ENCODE measurements at places on chromosomes 4 and X.

DNA sequence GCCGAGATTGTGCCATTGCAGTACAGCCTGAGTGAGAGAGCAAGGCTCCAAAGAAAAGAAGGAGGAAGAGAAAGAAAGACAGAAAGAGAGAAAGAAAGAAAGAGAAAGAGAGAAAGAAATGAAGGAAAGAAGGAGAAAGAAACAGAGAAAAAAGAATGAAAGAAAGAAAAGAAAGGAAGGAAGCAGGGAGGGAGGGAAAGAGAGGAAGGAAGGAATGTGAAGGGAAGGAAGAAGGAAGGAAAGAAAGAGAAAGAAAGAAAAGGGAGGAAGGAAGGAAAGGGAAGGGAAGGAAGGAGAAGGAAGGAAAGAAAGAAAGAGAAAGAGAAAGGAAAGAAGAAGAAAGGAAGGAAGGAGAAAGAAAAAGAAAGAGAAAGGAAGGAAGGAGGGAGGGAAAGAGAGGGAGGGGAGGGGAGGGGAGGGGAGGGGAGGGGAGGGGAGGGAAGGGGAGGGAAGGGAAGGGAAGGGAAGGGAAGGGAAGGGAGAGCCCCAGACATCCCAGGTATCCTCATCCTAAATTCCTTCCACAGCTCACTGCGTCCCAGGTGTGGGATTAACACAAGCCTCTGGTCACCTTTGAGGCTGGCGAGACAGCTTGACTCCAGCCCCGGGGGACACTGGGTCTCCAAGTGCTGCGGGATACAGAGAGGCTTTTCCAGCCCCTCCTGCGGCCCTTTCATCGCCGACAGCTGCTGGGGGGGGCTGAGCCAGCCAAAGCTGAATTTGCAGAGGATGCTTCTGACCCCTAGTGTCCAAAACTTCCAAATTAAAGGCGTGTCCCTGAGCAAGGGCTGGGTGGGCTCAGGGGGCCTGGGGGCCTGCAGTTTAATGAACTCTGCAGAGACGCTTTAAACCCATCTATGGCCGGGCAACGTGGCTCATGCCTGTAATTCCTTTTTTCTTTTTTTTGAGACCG lies 24.2 kb upstream of the CSF2RA start:
- no peak for DNase-seq

DNA sequence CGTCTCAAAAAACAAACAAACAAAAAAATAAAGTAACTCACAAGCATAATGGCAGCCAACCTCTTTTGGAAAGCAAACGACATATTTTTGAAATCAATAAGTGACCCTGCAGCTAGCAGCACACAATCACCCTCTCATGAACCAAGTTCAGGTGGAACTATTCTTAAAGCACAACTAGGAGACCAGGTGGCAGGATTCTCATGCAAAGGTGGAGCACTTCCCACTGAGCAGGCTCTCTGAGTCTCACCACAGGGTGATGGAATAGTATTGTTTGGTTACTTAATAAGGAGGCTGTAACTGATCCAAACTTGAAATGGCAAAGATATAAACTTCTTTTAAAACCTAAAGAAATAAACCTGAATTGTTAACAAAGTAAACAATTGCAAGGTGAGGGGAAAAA lies 1293.1 kb downstream of the PCDH19 start:
- DNase-seq = no peak

- peak; percentile 32 for DNase-seq
Observed at GRCh38 chrX:1323315-1323714, 13.3 kb upstream of the IL3RA start.

DNA sequence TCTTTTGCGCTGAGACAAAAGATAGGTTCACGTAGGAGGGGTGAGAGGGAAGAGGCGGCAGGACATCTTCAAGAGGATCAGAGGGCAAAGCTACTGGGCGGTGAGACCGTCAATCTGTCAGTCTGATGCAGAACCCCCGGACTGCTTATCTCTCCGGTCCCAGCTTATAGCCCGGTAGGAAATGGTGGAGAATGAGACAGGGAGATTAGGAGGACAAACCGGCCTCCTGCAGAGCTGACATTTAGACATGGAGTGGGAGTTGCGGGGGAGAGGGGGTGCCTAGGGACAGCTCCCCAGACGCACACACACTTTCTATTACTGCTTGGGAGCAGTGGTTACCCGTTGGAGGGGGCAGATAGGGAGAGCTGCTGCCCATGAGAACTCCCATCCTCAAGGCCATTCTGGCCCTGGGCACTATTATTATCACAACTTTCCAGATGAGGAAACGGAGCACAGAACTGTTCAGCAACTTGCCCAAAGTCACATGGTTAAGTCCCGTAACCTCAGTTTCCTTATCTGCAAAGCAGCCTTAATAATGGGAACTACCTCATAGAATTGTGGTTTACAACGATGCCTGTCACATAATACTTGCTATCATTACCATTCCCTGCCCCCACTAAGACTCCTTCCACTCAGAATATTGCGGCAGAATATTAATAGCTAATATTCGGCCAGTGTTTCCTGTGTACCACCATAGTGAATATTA lies 1.1 kb upstream of the HDAC6 start:
- no peak for DNase-seq

GRCh38 chrX:39047174-39047573 lies 245.9 kb downstream of the MID1IP1 start:
- no peak for DNase-seq

DNA sequence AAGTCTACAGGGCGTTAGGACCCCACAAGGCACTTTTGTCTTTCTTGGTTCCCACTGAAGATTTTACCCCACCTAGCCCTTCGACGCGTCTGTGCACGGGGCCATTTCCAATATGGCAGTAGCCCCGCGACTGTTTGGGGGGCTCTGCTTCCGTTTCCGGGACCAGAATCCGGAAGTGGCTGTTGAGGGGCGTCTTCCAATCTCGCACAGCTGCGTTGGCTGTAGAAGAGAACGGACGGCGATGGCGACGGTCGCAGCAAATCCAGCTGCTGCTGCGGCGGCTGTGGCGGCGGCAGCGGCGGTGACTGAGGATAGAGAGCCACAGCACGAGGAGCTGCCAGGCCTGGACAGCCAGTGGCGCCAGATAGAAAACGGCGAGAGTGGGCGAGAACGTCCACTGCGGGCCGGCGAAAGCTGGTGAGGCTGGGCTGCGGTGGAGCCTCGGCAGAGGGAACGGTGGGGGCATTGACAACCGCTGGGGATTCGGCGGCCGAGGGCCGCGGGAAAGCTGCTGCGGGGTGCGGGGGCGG lies at the start of gene USP11:
TSS of gene USP11 (plus strand) at position 207 of the 530 bp plus-strand sequence. CDS start at position 242, 35 bp downstream.
- peak; percentile 38 for DNase-seq

- no peak for DNase-seq
Observed at GRCh38 chr4:16677001-16677944, 221.2 kb downstream of the LDB2 start.

GRCh38 chrX:153766871-153767673 lies 3.0 kb downstream of the PLXNB3 start:
- DNase-seq = no peak

DNA sequence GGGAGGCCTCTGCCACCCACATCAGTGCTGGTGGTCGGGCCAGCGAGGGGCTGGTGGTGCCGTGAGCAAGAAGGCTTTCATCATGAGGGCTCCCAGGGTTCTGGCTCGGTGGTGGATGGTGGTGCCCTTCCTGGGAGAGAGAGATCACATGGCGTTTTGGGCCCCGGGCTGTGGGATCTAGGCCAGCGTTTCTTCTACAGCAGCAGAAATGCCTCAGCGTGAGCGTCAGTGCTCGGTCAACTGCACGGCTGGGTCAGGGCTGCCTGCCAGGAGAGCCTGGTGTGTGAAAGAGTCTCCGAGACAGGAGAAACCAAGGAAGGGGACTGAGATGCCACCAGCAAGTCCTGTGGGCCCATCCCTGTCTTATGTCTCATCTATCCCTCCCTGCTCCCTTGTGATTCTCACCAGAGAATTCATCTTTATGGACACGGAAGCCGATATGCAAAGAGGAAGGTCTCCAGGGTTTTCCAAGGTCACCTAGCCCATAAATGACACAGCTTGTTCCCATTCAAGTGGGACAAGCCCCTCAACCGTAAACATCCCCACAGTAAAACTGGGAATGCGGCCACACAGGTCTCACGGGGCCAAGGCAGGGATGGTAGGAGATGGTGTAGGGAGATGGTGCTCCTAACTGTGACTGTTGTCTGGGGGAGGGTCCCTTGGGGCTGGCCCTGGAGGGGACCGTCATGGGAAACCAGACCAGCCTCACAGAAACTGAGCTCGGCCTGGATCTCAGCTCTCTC lies 99.2 kb downstream of the SORCS2 start:
- DNase-seq = no peak

DNA sequence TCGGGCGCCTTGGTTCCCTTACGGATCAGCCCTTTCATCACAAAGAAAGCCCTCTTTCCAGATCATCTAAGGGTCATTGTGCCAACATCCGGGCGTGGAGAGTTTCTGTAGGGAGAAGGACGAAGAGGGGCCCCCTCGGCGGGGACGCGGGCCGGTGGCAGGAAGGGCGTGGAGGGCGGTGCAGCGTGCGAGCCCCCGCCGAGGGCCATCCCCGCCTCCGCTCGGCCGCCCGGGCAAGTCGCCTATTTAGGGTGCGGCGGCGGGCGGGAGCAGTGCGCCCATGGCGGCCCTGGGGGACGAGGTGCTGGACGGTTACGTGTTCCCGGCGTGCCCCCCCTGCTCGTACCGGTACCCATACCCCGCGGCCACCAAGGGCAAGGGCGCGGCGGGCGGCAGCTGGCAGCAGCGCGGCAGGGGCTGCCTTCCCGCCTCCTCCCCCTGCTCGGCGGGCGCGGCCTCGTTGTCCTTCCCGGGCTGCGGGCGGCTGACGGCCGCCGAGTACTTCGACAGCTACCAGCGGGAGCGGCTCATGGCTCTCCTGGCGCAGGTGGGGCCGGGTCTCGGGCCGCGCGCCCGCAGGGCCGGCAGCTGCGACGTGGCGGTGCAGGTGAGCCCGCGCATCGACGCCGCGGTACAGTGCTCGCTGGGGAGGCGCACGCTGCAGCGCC lies at the start of gene ZAR1:
TSS of gene ZAR1 (plus strand) at position 241 of the 668 bp plus-strand sequence. CDS start at position 281, 40 bp downstream.
- no peak for DNase-seq

- no peak for DNase-seq
Observed at GRCh38 chr4:126851391-126851790, 781.4 kb upstream of the INTU start.

DNA sequence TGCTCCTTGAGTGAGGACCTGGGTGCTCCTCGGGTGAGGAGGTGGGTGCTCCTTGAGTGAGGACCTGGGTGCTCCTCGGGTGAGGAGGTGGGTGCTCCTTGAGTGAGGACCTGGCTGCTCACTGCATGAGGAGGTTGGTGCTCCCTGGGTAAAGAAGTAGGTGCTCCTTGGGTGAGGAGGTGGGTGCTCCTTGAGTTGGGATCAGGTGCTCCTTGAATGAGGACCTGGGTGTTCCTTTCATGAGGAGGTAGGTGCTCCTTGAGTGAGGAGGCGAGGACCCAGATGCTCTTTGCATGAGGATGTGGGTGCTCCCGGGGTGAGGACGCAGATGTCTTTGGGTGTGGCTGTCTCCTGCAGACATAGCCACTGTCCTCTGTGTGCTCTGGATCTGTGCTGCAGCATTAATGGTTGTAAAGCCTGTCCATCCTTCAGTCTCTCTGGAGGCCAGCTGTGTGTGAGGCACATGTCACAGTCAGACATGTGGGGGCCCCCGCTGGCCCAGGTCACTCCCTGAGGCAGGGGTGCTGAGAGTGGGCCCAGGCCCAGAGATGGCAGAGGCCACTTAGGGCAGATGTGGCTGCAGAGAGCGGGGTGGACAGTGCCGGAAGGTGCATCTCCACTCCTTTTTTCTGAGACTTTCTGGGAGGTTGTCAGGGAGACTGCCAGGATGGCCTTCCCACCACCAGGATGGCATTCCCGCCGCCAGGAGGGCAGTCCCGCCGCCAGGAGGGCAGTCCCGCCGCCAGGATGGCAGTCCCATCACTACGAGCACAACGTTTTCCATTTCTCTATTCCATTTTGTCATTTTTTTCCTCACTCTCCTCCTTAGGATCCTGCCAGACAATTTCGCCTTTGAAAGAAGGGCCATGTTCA lies 101.8 kb downstream of the HMX1 start:
- no peak for DNase-seq

DNA sequence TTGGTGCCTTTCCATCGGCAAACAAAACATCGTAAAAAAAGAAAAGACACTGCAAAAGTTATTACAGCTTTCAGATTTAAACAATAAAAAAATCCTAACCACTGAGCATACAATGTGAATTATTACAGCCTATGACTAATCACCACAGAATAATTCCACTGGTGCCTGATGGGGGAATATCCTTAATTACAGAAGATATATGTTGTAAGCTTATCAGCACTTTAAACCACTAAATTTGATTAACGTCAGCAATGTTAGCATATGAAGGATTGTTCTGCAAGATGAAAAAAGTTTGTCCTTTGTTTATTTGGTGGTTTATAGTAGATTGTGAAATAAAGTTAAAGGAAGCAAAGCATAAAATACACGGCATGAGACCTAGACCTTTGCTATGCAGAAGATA lies 210.2 kb upstream of the ADAMTS3 start:
- no peak for DNase-seq

- DNase-seq = no peak
Observed at GRCh38 chr4:154960476-154960875, 179.4 kb downstream of the RBM46 start.

DNA sequence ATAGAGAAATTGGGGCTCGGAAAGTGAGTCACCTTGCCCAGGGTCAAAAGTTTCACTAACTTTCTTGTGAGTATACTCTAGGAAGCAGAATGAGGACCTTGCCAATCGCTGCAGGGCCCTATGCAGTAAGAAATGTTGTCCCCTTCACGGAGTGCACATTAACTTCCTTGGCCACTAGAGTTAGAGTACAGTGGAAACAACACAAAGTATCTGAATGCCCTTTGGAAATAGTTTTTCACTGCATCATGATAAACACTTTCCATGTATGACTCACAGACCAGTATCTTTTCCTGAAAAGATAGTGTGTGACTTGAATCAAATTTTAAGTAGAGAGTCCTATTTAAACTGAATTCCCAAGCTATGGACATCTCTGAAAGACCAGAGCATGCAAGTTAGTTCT lies 45.5 kb upstream of the STK26 start:
- DNase-seq = no peak

DNA sequence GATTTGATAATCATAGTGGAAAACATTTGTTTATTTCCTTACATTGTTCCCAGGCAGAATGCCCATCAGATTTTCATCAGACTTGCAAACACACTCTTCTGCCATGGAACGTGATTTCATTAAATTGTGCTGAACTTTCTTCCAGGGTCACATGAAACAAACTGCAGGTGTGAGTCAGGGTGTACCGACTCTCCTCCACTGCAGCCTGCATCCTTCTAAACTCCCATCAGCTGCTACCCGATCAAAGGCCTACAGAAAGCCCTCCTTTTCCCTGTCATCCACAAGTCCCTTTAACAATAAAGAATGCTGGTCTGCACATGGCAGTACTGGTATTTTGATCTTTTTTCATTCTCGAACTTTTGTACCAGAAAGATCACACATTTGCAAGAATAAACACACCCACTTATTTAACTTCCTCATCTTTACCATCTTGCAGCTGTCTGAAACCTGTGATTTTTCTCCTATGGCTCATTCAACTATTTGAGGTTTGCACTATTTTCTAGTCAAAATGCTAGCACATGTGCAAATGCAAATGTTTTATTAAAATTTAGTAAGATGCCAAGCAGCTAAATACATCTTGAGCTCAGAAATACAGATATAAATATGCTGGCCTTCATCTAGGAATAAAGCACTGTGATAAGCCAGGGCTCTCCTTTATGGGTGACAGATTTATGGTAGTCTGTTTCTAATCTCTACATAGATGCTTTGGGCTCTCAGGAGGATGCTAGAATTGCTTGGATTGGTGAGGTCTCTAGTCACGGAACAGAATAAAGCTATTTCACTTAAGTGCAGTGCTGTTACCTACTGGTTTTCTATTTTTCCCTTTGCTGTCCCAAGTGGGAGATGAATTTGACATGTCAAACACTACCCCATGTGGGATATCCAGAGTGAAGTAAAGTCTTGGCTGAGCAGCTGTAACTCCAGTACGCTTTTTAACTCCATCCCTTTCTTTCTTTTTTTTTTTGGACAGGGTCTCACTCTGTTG lies 25.8 kb upstream of the ARHGAP24 start:
- no peak for DNase-seq

Measured in CD4-positive, alpha-beta T cell (primary cell).